HuH-7 (cell line): ENCODE measurements at places on chromosomes 1 and 21.
A peak's percentile ranks its signal among the peaks of the same experiment; 100 is the strongest.

- no peak for DNase-seq
Observed at GRCh38 chr1:40435471-40435870, 14.8 kb upstream of the ZFP69B start.

DNA sequence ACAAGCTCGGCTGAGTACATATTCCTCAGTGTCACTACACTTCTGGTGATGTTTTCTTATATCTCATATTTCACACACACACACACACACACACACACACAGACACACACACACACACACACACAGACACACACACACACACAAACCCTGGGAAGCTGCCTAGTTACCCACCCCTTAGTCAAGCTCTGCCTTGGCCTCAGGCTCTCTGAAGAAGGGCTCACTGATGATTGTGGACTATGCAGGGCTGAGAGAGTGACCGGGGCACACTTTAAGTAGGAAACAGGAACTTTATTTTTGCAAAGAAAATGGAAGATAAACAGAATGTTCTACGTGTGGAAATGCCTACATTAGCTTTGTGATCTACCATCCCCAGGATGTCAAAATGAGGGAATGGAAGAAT lies 19.2 kb upstream of the LCE2D start:
- no peak for DNase-seq

DNA sequence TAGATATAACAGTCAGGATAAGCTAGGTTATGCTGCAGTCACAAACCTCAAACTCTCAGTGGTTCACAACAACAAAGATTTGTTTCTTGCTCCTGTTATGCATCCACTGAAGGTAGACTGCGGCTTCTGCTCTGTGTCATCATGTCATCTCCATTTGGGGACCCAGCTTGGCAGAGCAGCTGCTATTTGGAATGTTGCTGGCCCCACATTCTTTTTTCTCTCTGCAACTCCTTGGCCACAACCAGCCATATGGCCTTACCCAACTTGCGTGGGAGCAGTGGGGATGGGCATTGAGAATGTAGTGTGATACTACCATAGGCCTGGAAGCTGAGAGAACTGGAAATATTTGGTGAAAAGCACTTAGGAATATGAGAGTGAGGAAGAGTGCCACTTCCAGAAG lies 26.4 kb downstream of the AGO4 start:
- DNase-seq, result no peak

- no peak for DNase-seq
Observed at GRCh38 chr21:46346296-46347202, 22.6 kb downstream of the PCNT start.

DNA sequence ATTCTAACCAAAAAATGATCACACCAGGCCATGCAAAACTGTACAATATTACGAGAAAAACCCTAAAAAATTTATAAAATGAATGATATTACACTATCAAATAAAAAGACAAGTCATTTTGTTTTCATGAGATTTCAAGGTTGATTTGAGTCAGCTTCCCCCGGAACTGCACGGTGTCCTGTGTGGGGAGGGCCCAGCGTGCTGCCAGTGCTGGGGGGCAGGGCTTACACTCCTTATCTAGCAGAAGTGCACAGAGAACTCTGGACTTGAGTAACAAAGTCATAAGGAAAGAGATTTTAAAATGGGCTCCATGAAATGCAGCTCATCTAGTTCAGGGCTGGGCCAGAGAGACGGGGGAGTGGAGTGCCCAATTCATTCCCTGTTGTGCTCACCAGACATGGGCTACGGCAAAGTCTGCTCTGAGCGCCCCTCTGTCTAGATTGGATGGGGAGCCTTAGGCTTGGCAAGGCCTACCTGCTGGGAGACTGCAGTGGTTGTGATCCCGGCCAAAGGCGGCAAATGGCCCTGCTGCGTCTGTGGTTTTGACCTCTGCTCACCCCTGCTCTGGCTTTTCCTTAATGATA lies 50.1 kb downstream of the COQ8A start:
- no peak for DNase-seq

DNA sequence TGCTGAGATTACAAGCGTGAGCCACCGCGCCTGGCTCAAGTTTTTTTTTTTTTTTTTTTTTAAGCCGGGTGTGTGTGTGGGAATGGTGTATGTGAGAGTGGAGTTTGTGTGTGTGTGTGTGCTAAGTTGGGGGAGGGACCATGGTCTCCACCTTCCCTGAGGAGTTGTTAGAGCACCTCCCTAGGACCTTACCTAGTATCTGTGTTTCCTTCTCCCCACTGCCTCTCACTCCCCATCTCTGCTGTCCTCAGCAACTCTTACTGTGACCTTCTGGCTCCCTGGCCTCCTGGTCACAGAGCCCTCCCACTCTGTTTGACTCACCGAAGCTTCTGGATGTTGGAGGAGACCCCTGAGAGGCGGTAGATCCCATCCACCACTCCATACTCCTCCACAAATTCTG lies 10.4 kb downstream of the ARHGAP30 start:
- DNase-seq, result no peak

- DNase-seq, result no peak
Observed at GRCh38 chr1:7928247-7928646, 12.4 kb downstream of the TNFRSF9 start.

DNA sequence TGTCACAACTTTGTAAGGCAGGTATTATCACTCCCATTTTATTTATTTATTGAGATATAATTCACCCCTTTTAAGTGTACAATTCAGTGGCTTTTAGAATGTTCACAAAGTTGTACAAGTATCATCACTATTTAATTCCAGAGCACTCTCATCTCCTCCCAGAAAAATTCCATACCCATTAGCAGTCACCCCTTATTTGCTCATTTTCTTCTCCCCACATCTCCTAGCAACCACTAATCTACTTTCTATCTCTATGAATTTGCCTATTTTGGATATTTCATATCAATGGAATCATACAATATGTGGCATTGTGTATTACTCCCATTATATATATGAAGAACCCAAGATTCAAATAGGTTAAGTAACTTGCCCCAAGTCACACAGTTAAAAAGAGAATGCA lies 7.0 kb downstream of the DSTYK start:
- no peak for DNase-seq

GRCh38 chr1:7680207-7680954 lies 90.7 kb upstream of the VAMP3 start:
- DNase-seq, result peak; percentile 46

DNA sequence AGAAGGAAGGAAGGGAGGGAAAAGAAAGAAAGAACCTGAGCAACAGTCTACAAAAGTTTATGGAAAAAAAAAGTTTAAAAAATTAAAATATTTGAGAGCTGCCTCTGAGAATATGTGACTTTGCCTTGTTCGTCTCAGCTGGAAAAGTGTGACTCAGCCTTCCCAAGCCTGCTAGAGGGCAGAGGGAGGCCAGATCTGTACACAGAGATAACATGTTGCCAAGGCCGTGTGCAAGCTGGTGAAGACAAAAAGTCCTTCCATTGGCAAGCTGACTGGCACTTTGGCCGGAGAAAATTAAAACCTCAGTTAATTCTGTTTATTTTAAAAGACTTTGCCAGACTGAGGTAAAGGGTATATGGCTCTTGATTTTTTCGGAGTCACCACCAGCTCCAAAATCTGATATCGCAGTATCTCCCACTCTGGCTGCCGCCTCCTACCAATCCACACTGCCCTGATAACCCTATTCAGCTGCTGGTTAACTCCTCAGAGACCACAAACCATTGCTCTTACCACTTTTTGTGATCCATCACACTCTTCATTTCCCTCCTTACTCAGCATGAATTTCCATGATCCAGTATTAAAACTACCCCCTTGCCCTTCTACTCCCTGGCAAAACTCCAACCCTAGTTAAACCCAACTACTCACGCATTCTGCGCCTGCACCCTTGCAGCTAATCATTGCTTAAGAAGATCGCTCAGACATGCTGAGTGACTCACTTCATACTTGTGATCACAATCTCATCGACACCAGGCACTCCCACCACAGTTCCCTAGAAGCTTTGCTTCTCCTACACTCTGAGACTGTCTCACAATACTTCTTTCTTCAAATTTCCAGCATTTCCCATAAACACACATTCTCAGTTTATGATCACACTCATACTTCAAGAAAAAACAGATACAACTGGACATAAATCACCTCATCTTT lies 5.7 kb upstream of the PPP1R15B start:
- DNase-seq, result no peak

DNA sequence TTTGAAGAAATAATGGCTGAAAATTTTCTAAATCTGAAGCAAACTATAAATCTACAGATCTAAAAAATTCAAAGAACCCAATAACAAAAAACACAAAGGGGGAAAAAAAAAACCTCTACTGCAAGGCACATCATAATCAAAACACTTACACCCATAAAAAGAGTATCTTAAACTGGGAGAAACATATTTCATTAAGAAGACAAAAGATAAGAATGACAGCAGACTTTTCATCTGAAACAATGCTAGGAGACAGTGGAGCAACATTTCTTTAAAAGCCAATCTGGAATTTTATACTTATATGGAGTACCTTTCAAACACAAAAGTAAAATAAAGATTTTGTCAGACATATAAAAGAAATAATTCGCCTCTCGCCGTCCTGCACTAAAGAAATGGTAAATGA lies 49.1 kb downstream of the COP1 start:
- no peak for DNase-seq

DNA sequence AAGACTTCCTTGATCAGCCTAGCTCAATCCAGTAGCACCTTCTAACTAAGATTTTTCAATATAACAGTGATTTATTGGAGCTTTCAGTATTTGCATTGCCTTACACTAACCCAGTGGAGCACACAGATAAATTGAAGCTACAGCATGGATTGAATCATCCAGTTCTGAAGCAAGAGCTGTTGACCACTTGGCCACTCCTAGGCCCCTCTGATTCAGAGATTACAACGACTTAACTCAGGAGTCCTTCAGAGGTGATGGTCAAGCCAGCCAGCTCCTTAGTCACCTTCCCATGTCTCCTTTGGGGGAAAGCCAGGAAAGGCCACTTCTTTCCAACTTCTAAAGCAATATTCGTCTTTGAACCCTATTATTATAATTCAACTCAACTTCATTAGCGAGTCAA lies 151.8 kb downstream of the TENT5C start:
- DNase-seq, result no peak

DNA sequence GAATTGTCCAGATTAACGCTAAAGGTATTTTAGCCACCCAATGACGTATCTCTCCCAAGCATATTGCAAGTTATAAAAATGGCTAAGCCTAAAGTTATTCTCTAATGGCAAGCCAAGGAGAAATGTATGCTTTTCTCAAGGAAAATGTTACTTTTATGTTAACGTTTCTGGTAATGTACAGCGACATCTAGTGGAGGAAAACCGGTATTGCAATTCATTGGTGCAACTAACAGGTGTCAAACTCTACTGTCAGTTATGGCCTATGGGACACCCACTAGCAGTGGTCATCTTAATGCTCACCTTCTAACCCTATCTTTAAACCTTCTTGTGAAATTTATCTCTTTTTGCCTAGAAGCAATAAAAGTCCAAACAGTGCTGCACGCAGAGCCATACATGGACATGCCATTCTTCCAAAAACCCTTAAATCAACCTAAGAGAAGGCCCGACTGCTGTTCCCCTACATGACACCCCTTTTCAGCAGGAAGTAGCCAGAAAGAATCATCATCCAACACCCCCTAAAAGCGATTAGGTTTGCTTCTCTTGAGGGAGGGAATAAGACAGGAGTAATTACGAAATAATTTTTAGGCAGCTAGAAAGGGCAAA lies 68.7 kb upstream of the LRIF1 start:
- peak; percentile 10 for DNase-seq

DNA sequence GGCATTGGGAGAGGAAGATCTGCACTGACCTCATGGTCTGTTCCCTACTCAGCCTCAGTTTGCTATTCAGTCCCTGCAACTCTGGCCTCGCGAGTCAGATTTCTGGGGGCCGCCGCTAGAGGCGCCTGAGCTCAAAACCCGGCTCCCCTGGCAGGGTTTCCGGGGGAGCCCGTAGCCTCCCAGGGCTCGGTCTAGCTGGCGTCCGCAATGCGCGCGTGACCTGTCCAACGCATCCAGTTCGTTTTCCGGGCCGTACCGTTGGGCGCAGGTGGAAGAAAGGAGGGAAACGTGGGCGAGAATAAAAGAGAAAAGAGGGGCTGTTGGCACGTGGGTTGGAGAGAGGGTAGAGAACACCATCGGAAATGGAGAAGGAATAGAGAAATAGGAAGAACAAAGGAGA lies at the start of gene ADAM30:
Gene ADAM30 (minus strand): TSS at position 213 of the 400 bp plus-strand sequence. CDS start 179 bp downstream, at position 34.
- DNase-seq, result no peak

DNA sequence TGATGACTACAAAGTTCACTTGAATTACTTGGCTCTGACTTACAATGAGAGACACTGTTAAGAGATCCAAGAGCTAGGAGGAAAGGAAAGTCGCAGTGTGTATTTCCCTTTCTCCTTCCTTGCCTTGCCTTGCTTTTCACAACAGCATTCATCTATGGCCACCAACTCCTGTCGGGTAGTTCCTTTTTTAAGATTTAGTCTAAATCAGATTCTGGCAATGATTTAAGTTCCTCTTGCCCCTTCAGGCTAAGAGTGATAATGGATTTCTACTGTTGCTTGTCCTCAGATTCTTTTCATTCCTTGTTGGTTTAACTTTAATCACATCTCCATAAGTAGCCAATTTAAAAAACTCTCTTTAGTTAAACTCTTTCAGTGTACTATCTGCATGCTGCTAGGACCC lies 91.9 kb downstream of the GTF2B start:
- no peak for DNase-seq

GRCh38 chr1:152164517-152165136 lies 5.6 kb upstream of the RPTN start:
- no peak for DNase-seq

- no peak for DNase-seq
Observed at GRCh38 chr1:159120317-159120716, 43.8 kb upstream of the AIM2 start.

- DNase-seq, result no peak
Observed at GRCh38 chr1:200530623-200531261, 89.8 kb downstream of the KIF14 start.

- no peak for DNase-seq
Observed at GRCh38 chr1:86846164-86846647, 67.7 kb downstream of the SELENOF start.

- DNase-seq, result no peak
Observed at GRCh38 chr1:227548448-227548847, 14.9 kb upstream of the ZNF678 start.

DNA sequence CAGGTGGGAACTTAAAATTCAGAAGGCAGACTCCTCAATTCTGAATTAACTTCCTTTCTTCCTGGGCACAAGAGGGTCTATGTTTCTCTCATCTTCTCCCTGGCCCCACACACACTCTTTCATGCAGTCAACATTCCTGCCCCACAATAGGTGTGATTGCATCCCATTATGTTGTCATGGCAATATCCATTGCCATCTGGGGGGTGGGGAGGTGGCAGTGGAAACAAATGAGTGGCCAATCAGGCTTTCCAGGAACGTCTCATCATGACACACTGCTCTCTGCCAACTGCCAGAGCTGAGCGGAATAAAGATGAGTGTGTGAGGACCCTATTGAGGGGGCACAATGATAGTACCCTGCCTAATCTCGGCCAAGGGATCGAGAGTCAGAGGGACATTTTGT lies 80.4 kb downstream of the KCND3 start:
- no peak for DNase-seq

GRCh38 chr1:41329662-41330587 lies 31.3 kb upstream of the FOXO6 start:
- no peak for DNase-seq

GRCh38 chr21:35764586-35764985 lies 295.7 kb downstream of the SETD4 start:
- DNase-seq, result no peak
